ENCODE measurements at places on chromosomes 12 and 14. TPM values are rescaled to one million over a fixed set of nuclear protein-coding genes. Genes with fewer than 3 reads are reported as not detected.

- no peak for DNase-seq
- H3K4me3 ChIP-seq: no peak overlapping the region
- no peak overlapping the region for H3K27ac ChIP-seq
- H3K27me3 ChIP-seq: no peaks in the 10 kb centered on the region
- H3K4me1 ChIP-seq: no peaks in the 10 kb centered on the region
Measured at GRCh38 chr12:105860561-105861207, 278.1 kb downstream of the NUAK1 start.

GRCh38 chr12:117005417-117006046, 93.7 kb downstream of the TESC start:
- H3K27me3 ChIP-seq: no peaks in the 10 kb centered on the region
- no peak overlapping the region for H3K4me3 ChIP-seq
- H3K27ac ChIP-seq: no peak overlapping the region
- no peak for DNase-seq
- peaks cover 26% of the 10 kb centered on the region for H3K4me1 ChIP-seq
- no peaks in the 10 kb centered on the region for H3K36me3 ChIP-seq

DNA sequence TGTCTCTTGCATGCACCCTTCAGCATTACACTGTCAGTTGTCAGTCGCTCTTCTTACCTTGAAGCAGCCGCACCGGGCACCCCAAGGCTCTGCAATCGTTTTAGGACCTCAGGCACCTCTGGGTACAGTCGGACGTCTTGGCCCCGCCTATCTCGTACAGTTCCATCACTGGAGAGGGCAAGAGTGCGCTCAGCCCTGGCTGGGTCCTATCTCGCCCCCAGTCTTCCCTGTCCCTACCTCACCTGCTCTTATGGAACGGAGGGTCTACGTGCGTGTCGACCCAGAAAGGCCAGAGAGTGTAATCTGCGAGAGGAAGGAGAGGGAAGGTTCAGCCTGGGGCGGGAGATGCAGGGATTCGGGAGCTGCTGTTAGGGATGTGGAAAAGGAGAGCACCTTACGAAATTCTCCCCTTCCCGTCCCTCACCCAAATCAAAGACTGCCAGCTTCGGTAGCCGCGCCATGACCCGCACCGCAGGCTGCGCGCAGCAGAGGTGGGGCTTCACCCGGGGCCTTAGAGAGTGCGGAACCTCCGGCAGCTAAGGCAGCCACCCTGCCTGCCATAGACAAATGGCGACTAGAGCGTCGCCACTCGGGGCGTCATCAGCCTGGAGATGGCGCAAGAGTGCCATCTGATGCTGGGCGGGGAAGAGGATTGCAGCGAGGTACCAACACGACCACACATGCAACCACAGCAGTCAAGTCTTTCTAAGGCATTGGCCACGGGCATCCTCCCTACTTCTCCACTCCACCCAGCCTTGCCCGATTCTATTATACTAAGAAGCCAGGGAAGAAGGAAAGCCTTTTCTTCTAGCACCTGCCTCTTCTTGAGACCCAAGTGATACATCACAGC, at the start of gene MDP1:
MDP1 (minus strand) TSS at position 572 of the 850 bp plus-strand sequence; CDS start at position 461, 111 bp downstream.
- H3K27me3 ChIP-seq: no peaks in the 10 kb centered on the region
- H3K4me3 ChIP-seq: peak within 1 kb of the TSS; percentile 78
- no peaks in the 10 kb centered on the region for H3K36me3 ChIP-seq
- H3K4me1 ChIP-seq: peaks cover 3% of the 10 kb centered on the region
- H3K27ac ChIP-seq: no peak within 1 kb of the TSS

Gene NRIP2
- 0.65 TPM for total RNA-seq

Gene RND1
- total RNA-seq: 9.8 TPM

- H3K27me3 ChIP-seq: peaks cover 13% of the 10 kb centered on the region
- H3K4me3 ChIP-seq: peak overlapping the region; percentile 68
- no peak for DNase-seq
- no peaks in the 10 kb centered on the region for H3K36me3 ChIP-seq
- peak overlapping the region; percentile 86 for H3K27ac ChIP-seq
Measured at GRCh38 chr14:39266525-39266870, 32.8 kb downstream of the MIA2 start.

Gene KLHDC1
- 0.99 TPM for total RNA-seq

DNA sequence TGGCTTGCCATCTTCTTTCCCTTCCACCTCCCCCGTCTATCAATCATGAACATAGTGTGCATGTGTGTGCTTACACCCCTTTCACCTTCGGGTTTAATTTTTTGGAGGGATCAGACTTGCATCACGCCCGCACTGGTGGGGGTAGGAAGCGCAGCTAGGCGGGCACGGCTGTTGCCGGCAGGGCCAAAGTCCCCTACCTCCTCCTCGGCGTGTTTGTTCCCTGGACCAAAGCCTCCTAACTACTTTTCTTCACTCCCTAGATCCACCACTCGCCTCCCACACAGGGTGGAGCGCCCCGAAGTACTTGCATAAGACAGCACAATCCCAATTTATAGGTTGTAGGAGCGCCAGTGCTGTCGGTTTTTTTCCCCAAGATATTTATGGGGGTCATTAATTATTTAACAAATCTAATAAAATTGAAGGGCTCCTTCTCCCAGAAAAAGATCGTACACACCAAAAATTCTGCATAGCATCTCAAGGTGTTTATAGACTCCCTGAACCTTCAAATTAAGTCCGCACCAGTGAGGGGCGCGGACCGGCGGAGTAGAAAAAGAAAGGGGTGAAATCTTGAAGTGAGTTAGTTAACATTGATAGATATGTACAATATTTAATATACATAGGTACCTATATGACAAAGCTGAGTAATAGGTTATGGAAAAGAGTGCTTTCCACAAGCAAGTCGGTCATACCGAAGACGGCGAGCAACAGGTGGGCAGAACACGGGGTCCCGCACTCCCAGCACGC, 717 bp downstream of the PKP2 start:
- H3K27me3 ChIP-seq: peaks cover 24% of the 10 kb centered on the region
- no peak overlapping the region for H3K27ac ChIP-seq
- peak; percentile 49 for DNase-seq
- no peaks in the 10 kb centered on the region for H3K36me3 ChIP-seq
- peak overlapping the region; percentile 91 for H3K4me3 ChIP-seq
- H3K4me1 ChIP-seq: peaks cover 24% of the 10 kb centered on the region

Gene ABCC9
- total RNA-seq: not detected
